ENCODE measurements at places on chromosomes 5 and 9.

DNA sequence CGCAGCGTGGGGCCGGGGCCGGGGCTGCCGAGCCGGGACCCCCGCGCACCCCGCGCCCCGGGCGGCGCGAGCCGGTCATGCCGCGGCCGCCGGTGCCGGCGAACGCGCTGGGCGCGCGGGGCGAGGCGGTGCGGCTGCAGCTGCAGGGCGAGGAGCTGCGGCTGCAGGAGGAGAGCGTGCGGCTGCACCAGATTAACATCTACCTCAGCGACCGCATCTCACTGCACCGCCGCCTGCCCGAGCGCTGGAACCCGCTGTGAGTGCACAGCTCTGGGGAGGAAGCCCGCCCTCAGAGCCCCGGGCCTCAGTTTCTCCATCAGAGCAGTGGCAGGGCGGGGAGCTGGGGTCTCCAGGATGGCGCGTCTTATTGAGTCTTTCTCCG is 335 bp downstream of the GALNT12 start:
- H3K4me3 ChIP-seq, result peak overlapping the region; percentile 30
- 0 out of 2 replicates have a peak, but pooled peaks cover 3% of the 10 kb centered on the region for H3K4me1 ChIP-seq
- H3K27me3 ChIP-seq, result peaks cover 19% of the 10 kb centered on the region
- no peaks in the 10 kb centered on the region for H3K36me3 ChIP-seq
- no peak for DNase-seq

GRCh38 chr5:153130296-153130695 is 360.2 kb upstream of the GRIA1 start:
- H3K36me3 ChIP-seq, result no peaks in the 10 kb centered on the region
- H3K4me1 ChIP-seq, result peaks cover under 1% of the 10 kb centered on the region
- no peak for DNase-seq
- H3K27me3 ChIP-seq, result no peaks in the 10 kb centered on the region

- DNase-seq, result no peak
- no peak overlapping the region for H3K4me3 ChIP-seq
- H3K27me3 ChIP-seq, result no peaks in the 10 kb centered on the region
- H3K4me1 ChIP-seq, result peaks cover 28% of the 10 kb centered on the region
- no peaks in the 10 kb centered on the region for H3K36me3 ChIP-seq
- no peak overlapping the region for H3K27ac ChIP-seq
Measured at GRCh38 chr9:69658987-69659675, 13.0 kb downstream of the APBA1 start.

DNA sequence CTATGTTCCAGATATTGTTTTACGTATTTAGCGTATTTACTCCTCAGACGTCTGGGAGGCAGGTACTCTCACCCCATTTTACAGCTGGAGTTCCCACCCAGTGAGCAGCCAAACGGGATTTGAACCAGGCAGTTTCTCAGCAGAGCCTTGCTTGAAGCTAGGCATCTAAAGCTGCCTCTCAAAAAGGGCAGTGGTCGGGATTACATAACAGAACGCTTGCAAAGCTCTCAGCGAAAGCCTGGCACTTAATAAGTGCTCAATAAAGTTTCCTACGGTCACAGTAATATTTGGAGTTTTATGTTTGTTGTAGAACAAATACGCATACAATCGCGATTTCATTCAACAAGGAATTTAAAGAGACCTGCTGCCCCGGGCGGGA is 286 bp upstream of the BSPRY start:
- H3K27me3 ChIP-seq, result peaks cover 38% of the 10 kb centered on the region
- H3K4me3 ChIP-seq, result no peak overlapping the region
- DNase-seq, result no peak

DNA sequence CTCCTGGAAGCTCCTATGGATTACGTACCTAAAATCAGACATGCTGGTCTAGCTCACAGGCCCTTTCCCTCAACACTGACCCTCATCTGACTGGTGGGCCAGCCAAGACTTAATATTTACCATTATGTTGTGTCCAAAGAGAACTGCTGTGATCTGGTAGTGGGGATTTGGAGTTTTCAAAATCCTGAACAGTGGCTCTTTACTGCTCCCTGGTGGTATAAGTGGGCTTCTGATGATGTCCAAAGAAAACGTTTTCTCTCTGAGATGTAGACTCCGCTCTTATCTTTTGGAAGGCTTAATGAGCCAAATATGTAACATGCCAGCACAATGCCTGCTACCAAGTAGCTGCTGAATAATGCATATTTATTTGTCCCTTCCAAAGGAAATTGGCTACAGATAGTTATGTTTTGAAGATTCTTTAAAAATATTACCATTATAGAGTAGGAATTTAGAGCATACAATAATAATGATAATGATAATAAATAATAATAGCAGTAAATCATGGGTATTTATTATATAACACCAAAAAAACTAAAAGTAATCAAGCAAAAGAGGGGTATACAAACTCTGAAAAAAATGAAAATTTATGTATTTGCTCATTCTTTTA is 406.6 kb upstream of the TNC start:
- H3K4me3 ChIP-seq, result no peak overlapping the region
- H3K27me3 ChIP-seq, result no peaks in the 10 kb centered on the region
- H3K4me1 ChIP-seq, result peaks cover 3% of the 10 kb centered on the region
- H3K36me3 ChIP-seq, result no peaks in the 10 kb centered on the region

DNA sequence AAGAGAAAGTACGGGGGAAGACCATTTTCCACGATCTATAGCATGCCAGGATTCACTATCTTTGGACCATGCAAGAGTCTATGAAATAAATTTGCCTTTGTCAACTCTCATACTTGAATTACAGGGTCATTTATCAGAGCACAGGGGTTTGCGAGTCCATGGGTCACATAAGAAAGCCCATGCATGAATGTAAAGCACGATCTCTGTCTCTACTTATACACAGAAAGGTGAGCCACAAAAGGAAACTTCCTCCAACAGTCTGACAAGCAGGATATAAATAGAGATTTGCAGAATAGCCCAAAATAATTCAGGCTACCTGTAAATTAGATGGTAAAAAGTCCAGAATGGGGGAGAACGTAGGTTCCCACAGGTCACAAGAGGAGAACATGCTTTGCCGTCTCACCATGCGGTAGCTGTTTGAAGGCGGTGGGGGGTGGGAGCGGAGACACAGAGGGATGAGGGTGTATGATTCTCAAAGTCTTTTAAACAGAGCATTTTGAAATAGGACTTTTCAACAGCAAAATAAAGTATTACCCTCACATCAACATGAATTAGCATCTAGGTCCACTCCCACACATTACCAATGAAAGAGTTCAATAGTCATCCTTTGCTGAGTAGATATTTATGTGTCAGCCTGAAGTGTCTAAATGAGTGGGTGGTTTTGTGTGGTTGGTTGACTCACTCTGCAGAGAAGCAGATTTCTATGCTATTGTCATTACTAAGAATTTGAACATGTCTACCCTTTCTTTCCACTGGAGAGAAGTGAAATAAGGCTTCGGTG is 279.7 kb downstream of the EBF1 start:
- peaks cover 8% of the 10 kb centered on the region for H3K4me1 ChIP-seq
- peak; percentile 36 for DNase-seq
- no peak overlapping the region for H3K27ac ChIP-seq
- no peak overlapping the region for H3K4me3 ChIP-seq
- no peaks in the 10 kb centered on the region for H3K36me3 ChIP-seq
- H3K27me3 ChIP-seq, result no peaks in the 10 kb centered on the region

GRCh38 chr5:68268852-68269130 is 53.2 kb downstream of the PIK3R1 start:
- no peak for DNase-seq
- H3K27ac ChIP-seq, result no peak overlapping the region
- H3K27me3 ChIP-seq, result no peaks in the 10 kb centered on the region
- no peak overlapping the region for H3K4me3 ChIP-seq

DNA sequence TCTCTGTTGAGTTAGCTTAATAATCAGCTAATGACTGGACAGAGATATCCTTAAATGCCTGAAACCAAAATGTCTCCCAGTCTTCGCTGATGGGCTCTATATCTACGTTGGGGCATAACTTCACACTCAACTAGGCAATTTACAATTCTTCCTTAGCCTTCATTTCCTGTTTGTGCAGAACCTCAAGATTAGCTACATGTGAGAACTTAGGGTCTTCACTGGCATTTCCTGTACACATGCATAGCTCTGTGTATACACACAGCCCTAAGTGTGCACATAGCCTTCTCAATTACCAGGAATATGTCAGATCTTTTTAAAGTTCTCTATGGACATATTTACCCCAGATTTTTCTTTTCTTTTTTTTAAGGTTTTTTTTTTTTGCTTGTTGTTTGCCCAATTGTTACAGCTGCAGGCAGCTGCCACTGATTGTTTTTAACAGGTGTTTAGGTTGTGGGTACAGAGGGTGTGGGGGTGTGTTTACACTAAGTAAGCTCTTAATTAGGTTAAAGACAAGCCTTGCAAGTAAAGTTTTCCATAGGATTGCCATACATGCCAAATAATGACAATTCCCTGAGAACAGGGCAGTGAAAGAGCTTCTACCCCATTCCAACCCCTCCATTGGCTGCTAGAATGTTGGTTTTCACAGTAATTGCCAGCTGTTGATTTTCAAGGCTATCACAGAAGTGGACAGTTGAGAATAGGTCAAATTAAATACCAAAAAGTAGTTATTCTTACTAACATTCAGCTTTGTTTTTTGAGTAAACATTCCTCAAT is 441.0 kb downstream of the TLE4 start:
- DNase-seq, result no peak
- no peak overlapping the region for H3K4me3 ChIP-seq
- H3K36me3 ChIP-seq, result no peaks in the 10 kb centered on the region
- H3K27me3 ChIP-seq, result no peaks in the 10 kb centered on the region

- H3K36me3 ChIP-seq, result no peaks in the 10 kb centered on the region
- H3K4me1 ChIP-seq, result no peaks in the 10 kb centered on the region
- no peaks in the 10 kb centered on the region for H3K27me3 ChIP-seq
- H3K27ac ChIP-seq, result no peak overlapping the region
Measured at GRCh38 chr5:21765406-21765805, 1087.7 kb downstream of the CDH12 start.

DNA sequence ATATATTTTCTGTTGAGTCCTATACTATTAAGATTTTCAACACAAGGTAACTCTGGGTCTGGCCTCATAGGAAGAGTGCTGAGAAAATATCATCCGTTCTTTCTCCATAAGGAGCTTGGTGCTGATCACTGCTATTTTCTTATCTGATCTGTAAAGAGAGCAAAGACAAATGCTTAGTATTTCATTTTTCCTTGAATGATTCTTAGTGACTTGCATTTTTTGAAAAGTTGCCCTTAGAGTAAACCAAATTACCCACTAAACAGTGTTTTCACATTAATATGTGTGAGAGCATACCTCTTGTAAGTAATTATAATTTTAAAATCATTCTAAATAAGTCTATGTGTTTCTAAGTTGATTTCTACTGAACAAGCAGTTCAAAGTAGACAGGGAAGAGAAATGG is 121.3 kb upstream of the CTSV start:
- H3K27ac ChIP-seq, result no peak overlapping the region
- no peak overlapping the region for H3K4me3 ChIP-seq
- DNase-seq, result no peak
- H3K4me1 ChIP-seq, result no peaks in the 10 kb centered on the region

DNA sequence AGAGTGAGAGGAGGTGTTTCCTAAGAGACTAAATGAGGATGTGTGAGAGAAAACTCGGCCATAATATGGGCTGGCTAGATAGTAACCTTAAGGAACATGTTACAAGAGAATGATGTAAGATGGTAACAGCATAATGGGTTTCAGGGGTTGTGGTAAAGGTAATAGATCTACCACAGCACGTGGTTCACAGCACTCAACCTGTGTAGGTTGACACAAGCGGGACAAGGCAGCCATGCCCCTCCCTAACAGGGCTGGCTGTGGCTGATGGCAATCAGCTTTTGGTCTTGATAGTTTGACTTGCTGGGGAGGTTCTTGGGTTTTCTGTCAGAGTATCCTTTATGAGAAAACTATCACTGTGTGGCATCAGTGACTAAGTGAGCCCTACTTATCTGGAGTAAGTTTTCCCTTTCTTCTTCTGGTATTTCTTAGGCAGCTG is 138.6 kb downstream of the TRIO start:
- H3K4me1 ChIP-seq, result no peaks in the 10 kb centered on the region
- H3K27ac ChIP-seq, result no peak overlapping the region
- DNase-seq, result no peak
- H3K4me3 ChIP-seq, result no peak overlapping the region
- H3K36me3 ChIP-seq, result peaks cover 51% of the 10 kb centered on the region
- H3K27me3 ChIP-seq, result no peaks in the 10 kb centered on the region

GRCh38 chr9:28607843-28608242 is 1034.6 kb upstream of the C9orf72 start:
- no peaks in the 10 kb centered on the region for H3K36me3 ChIP-seq
- no peaks in the 10 kb centered on the region for H3K4me1 ChIP-seq
- no peaks in the 10 kb centered on the region for H3K27me3 ChIP-seq

- peaks cover 38% of the 10 kb centered on the region for H3K4me1 ChIP-seq
- DNase-seq, result no peak
Measured at GRCh38 chr5:120678279-120678678, 214.2 kb downstream of the PRR16 start.

GRCh38 chr5:8394965-8395364 is 526.0 kb downstream of the MTRR start:
- no peaks in the 10 kb centered on the region for H3K27me3 ChIP-seq
- DNase-seq, result no peak
- H3K4me3 ChIP-seq, result no peak overlapping the region
- no peaks in the 10 kb centered on the region for H3K36me3 ChIP-seq

DNA sequence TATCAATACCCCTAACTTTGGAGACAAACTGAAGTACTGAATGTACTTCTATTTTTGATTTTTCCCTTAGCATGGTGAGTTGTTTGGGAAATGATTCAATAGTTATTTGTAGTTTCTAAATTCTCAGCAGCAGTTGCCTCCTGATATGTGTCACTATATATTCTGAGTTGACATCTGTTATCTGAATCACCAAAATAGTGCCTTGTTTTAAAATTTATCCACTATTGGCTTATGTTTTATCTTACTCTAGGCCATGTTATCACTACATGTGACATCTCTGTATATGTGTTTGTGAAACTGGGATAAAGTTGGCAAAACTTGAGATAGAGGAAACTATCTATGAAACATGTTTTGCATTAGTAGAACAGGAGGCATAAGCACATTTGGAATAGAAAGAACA is 317.6 kb downstream of the TLE4 start:
- H3K4me1 ChIP-seq, result no peaks in the 10 kb centered on the region
- H3K36me3 ChIP-seq, result no peaks in the 10 kb centered on the region
- H3K4me3 ChIP-seq, result no peak overlapping the region

DNA sequence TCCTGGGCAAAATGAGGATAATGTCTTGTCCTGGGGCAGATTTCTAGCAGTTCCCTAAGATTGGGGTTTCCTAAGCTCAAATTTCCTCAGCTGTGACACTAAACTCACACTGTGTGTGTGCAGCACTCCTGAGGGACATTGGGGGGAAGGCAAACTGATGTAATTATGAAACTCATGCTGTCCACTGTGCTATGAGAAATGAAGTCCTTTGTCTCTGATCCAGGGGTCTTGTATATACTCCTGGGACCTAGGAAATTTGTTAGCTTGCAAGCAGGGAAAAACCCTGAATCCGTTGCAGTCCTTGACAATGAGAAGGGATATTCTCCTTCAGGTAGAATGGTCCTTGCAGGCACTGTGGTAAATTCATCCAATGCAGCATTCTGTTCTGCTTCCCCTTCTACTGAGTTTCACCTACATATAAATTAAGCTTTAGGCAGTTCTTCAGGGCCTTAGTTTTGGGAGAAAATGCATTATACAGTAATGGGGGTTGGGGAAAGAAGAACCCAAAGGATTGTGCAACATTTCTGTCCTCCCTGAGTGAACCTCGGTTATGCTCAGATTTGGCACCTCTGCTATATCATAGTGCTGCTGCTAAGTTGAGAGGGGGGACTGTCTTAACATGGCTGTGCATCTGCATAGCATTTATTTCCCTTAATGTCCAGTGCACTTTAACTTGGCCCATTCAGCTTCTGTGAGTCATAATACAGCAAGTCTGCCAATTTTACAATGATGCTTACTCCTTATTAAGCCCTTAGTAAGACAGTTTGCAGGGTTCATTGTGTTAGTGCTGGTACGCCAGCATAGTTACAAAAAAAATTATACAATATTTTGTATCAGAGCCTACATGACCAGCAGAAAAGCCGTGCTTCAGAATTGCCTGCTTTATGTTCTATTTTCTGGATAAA is 80.2 kb downstream of the PJA2 start:
- H3K4me3 ChIP-seq, result no peak overlapping the region
- H3K4me1 ChIP-seq, result no peaks in the 10 kb centered on the region
- peaks cover 43% of the 10 kb centered on the region for H3K36me3 ChIP-seq
- H3K27me3 ChIP-seq, result no peaks in the 10 kb centered on the region

All from SJSA1 (cell line).